Sciatic nerve (tissue), 2 donors: ENCODE measurements at places on chromosomes 6 and 20. TPM values are rescaled to one million over a fixed set of nuclear protein-coding genes. Genes with fewer than 3 reads are reported as not detected.

KHDC1L gene
- total RNA-seq, result not detected

FAM184A gene
- 7.8 TPM for total RNA-seq

LATS1 gene
- 41.5 TPM for total RNA-seq

C6orf52 gene
- 1.1 TPM for total RNA-seq

PRDM13 gene
- not detected for total RNA-seq

FAM50B gene
- total RNA-seq, result 9.6 TPM

MYT1 gene
- not detected for total RNA-seq

ADGRB3 gene
- 8.5 TPM for total RNA-seq

DNA sequence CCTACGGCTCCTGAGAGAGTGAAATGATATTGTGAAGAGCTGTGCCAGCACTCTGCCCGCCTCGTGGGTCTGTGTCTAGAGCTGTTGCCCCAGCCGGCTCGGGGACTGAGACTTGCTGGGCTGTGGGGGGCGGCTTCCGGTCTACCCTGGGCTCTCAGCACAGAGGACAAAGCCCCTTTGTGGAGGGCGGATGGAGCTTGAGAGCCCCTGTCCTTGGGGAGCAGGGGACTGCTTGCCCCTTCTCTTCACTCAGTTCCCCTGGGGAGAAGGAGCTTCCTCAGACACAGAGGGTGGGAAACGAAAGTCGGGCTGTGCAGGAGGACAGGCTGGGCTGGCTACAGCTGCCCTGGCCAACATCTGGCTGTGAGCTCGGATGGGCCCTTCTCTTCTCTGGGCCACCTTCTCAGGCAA, 11.0 kb downstream of the SRC start:
- DNase-seq, result no peak

- no peak for DNase-seq
Observed at GRCh38 chr6:7555671-7556070, 14.2 kb downstream of the DSP start.

- DNase-seq, result no peak
Observed at GRCh38 chr20:55253781-55254180, 751.5 kb downstream of the CBLN4 start.

- DNase-seq, result no peak
Observed at GRCh38 chr20:20744170-20744725, 31.8 kb upstream of the RALGAPA2 start.

DNA sequence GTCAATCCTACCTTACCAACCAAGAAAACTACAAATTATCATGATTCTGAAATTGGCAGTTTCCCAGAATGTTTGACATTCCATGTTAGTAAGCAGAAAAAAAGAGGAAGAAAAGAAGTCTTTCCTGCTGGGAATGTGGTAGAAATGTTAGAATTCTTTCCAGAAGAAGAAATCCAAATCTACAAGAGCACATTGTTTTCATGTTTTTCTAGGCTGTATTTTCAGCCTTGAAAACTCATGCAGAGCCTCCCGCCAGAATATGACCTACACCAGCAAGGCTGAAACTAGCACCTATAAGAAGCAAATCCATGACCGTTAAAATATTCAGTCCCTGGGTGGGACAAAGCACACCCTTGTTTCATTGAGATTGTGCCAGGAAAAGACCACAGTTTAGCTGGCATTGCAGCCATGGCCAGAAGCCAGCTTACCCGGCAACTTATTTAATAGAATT, 259.4 kb downstream of the GJA1 start:
- DNase-seq, result peak; percentile 59

DNA sequence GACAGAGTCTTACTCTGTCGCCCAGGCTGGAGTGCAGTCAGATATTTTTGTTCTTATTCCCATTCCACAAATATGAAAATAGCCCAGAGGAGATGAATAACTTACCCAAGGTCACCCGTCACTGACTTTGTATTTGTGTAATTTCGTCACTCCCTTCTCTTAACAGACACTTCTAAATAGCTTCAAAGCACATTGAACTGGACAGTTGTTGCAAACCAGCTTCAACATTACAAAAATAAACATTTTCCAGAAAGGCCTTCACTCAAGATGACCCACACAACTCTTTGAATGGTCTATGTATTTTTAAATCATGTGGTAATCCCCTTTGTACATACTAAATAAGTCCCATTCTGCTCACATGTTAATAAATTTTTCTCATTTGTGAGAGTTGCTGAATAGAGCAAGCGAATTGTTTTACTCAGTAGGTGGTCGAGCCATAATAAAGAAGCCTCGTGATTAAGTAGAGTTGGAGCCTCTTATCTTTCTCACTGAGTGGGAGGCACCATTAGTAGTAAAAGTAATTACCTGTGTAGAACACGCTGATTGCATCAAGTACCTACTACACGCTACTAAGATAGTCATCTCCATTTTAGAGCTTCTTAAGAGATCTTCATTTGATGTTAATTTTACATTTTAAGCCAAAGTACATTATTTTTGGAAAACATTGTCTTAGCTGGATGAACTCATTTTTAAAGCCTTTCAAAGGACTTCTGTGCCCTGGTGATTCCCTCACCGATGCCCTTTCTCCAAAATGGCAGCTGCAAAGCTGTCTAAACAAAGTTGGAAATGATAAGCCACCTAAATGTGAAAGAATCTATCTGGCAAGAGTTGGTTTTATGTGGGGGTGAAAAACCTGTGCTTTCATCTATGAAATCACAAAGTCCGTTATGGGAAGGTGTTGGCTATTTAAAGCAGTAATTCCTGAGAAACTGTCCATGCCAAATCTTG, 110.0 kb downstream of the TSHZ2 start:
- DNase-seq, result no peak

GRCh38 chr6:69422475-69422874, 374.3 kb downstream of the LMBRD1 start:
- no peak for DNase-seq

DNA sequence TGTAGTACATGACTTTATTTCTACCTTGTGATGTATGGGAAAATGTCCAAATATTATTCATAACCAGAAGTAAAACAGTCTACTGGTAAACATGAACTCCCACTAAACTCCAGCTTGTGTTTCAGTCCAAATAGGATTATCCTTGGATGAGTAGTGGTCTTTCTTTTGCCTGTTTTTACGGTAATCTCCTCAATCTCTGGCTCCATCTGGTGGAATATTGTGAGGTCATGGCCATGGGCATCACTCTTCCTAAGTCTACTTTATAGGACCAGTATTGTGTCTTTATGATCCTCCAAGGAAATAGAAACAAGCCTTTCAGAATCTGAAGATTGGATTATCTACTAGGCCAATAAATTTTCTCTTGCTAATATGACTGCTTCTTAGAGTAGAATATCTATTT, 505.0 kb downstream of the BMP2 start:
- no peak for DNase-seq

DNA sequence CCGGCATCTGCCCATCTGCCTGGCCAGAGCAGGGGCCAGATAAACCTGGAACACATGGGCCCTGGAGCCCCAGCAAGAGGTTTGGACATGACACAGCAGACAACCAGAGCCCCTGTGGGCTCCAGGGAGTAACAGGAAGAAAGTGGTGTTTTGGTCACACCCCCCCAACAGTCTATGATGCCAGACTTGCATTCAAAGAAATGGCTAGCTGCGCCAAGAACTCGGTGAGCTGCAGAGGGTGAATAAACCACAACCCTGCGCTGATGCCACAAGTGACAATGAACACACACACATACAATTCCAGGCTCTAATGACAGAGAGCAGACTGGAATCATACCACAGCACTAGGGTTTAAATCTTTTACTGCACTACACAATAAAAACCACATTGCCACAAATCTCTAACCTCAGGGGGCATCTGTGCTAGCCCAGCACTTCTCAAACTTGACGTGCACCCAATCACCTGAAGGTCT, 34.0 kb downstream of the TRERF1 start:
- no peak for DNase-seq

- DNase-seq, result no peak
Observed at GRCh38 chr6:143940011-143940597, 68.0 kb downstream of the PLAGL1 start.

GRCh38 chr6:158607411-158608170, 37.0 kb downstream of the DYNLT1 start:
- DNase-seq, result peak; percentile 19

DNA sequence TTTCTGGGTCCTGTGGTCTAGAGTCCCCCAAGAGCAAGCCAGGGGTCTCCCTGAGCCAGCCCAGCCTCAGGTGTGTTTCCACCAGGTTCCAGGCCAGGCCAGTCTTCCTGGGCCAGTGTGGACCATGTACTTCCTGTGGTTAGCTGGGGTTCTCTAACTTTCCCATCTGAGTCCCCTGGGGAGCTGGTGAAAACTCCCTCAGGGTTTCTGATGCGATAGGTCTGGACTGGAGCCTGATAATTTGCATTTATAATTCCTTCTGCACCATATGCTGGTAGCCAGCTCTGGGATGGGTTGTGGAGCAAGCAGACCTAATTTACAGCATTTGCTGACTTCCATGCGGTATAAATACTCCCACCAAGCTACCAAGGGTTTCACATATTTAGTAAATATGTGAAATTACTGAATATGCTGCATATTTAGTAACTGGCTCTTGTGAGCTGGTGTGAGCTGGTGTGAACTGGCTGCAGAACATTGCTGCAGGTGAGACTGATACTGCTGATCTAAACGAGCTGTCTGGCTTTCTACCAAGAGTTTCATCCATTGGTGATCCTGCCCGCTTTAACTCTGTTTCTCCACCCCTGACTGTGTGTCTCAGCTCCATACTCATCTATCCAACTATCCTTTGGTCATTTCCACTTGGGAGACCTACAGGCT, 62.6 kb downstream of the RIN2 start:
- no peak for DNase-seq

DNA sequence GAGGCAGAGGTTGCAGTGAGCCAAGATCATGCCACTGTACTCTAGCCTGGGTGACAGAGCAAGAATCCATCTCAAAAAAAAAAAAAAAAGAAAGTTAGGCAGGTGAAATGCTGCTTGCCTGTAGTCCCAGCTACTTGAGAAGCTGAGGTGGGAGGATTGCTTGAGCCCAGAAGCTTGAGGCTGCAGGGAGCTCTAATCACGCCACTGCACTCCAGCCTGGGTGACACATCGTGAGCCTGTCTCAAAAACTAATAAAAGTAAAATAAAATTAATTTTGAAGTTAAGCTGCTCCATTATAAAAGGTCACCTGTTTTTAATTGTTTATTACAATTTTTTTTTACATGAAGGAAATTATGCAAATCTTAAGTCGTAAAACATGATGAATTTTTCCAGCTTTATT, 23.2 kb upstream of the SAMHD1 start:
- DNase-seq, result no peak

DNA sequence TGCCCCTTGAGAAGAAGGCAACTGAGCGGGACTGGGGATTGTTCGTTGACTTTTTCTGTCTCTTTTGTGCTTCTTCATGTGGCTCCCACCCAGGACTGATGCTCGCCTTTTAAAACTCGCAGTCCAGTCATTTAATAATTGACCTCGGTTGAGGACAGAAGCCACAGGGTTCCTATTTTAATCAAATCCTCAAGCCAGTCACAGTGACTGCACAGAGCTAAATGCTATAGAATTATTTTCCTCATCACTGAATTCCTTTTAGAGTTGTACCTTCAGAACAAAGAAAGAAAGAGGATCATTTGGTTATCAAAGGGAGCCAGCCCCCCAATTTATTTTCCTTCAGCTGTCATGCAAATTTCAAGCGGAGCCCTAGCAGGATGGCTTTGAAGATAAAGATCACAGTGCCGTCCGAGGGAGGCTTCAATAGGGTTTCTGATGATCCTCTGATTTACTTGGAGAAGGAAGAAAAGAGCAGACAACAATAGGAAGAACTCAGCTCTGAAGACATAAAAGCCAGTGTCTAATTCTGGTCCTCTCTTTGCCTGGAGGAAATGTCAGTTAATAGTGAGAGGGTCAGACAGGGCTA, 186.6 kb downstream of the DOK5 start:
- no peak for DNase-seq

GRCh38 chr20:48015943-48016723, 230.9 kb upstream of the SULF2 start:
- DNase-seq, result no peak

- no peak for DNase-seq
Observed at GRCh38 chr20:2469991-2470422, 582 bp downstream of the SNRPB start.

DNA sequence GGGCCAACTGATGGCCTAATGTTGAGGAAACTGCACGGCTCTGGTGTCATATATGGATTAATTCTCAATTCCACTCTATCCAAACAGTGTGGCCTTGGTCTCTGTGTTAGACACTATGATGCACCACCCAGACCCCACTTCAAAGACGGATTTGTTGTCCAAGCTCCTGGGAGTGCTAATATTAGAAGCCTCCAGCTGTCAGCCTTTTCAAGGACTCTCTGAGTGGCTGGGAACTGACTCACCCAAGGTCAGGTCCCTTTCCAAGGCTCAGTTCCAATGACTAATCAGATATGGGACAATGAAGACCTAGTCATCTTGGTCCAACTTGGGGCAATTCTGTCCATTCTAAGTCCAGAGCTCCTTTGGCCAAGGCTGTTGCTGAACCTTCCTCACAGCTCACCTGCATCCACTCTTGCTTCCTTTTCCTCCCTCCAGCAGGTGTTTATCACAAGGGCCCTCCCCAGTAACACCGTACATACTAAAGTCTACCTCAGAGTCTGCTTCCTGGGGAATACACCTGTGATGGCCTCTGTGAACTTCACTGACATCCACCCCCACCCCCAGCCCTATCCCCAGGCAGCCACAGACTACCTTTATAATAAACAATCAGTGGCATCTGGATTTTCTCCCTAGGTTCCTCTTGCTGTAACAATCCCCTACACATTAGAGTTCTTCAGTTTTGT, 7.2 kb upstream of the IL20RA start:
- DNase-seq, result no peak

GRCh38 chr6:168315596-168315995, 4.0 kb downstream of the DACT2 start:
- DNase-seq, result no peak

DNA sequence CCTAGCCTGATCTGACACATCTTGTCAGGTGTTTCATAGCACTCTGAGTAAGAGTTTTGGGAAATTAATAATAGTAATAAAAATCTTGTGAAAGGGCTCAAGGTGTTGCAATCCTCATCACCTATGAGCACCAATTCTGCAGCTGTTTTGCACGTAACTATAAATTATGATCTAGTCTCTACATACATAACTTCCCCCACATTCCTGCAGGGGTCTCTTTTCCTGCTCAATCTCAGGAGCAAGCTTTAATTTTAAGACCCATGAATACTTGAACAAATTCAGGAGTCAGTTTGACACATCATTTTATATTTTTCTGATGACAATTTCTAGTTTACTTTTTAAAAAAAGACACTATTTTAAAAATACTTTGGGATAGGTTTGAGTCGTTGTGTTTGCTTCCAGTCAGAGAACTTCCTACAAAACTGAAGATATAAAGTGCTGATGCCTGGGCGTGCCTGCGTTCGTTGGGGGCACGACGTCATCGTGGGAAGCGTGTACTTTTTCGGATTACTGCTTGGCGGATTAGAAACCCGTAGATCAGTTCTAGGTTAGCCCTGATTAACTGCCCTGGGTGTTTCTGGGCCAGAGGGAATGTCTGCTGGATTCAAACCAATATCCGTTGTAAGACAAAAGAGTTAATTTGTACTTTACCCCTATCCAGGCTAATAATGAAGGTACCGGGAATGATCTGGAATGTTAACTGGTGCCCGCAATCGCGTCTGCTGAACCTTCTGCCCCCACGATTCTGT, 1.0 kb upstream of the E2F3 start:
- DNase-seq, result no peak

GRCh38 chr6:87747646-87748045, 45.6 kb upstream of the AKIRIN2 start:
- DNase-seq, result no peak

GRCh38 chr6:170311696-170312095, 5.1 kb downstream of the FAM120B start:
- no peak for DNase-seq
